ENCODE measurements at places on chromosomes 1 and 21.

DNA sequence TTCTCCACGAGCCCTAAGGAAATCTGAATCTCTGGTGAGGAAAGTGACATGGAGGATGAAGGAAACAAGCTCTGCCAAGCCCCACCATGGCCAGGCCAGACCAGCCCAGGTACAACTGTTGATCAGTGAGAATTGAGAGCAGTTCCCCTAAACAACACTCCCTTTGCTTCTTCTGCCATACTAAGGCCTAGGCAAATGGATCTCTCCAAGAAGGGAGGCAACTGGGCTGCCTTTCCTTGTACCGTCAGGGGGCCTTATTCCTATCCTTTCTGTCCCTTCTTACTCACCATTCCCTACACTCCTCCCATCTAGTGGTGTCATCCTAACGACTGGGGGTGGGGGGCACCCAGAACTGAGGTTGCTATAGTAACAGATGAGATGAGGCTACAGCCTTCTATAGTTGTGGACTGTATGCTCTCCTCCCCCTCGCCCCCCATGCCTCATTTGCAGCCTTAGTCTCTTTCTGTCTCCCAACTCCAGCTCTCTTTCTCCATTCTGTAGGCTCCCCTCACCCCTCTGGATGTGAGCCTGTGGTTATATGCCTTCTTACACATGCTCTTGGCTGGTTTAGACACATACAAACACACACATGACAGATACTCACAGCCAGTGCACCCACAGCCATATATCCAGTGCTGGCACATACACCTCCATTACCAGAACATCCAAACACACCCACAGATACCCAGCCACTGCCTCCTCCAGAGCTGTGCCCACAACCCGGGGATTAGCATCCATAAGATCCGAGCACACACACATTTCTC is 3.6 kb downstream of the PEA15 start:
- DNase-seq: no peak

- DNase-seq: no peak
These were observed 66.1 kb upstream of the WNT4 start for GRCh38 chr1:22208973-22209378.

DNA sequence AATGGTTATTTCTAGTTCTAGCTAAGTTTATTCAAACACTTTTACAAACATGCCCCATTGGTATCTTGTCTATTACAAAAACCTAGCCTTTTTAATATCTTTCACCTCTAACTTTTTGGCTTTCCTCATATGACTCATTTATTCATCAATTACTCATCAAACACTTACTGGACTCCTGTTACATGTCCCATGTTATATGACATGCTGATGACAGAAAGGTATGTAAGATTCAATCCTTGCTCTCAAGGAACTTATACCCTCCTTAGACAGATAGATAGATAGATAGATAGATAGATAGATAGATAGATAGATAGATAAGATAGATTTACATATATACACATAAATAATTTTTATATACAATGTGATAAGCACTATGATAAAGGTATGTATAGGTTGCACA is 33.9 kb upstream of the INSL5 start:
- DNase-seq: no peak

- no peak for DNase-seq
These were observed 33.3 kb downstream of the YARS1 start for GRCh38 chr1:32783851-32784250.

GRCh38 chr1:209505044-209505443 is 78.5 kb upstream of the CAMK1G start:
- DNase-seq: no peak
